ENCODE measurements at places on chromosomes 3 and 15.
A peak's percentile ranks its signal among the peaks of the same experiment; 100 is the strongest.

- DNase-seq = peak; percentile 9
Observed at GRCh38 chr3:27699067-27699466, 23.1 kb downstream of the EOMES start.

DNA sequence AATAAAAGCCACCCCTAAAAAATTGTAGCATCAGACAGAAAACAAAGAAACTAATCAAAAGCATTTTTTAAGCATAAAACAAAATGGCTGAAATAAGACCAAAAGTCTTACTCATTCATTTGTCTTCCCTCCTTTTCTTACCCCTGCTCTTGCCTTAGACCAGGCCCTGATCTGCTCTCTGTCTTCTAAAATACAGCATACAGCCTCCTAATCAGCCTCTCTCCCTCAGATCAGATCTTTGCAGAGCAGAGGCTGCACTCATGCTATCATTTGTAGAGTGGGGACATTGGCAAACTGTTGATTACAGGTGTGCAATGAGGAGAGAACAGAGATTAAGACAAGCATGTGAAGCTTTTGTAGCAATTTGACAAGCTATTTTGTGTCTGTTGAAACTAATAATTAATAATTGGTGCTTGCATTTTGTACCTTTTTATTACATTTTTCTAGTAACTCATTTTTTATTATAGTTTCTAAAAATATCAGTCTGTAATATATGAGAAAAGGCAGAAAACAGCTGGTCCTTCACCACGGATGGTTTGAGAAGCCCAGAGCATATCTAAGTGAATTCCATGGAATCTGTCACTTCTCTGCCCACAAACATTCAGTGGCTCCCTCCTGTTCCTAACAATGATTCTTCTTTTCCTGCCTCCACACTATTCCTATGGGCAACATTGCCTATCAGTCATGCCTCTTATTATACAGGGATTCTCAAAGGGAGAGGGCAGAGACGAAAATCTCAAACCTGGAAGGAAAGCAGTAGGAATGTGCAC, 286.2 kb upstream of the STT3B start:
- no peak for DNase-seq

- no peak for DNase-seq
Observed at GRCh38 chr15:79101866-79102581, 11.4 kb upstream of the RASGRF1 start.

GRCh38 chr15:82894971-82895520, 57.5 kb downstream of the HOMER2 start:
- DNase-seq = no peak

- DNase-seq = no peak
Observed at GRCh38 chr15:39857132-39857531, 62.9 kb downstream of the GPR176 start.

GRCh38 chr15:26864664-26865191, 2.1 kb upstream of the GABRA5 start:
- no peak for DNase-seq

DNA sequence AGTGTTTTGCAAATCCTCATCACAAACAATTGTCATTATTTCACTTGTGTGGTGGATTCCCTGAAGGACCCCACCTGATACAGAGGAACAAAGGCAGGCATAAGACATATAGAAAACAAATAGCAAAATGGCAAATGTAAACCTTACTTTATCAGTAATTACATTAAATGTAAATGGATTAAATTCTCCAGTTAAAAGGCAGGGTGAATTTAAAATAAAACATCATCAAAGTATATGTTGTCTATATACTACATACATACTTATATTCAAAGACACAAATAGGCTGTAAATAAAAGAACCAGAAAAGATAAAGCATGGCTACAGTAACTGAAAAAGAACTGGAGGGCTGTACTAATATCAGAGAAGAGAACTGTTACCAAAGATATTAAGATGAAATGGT, 117.3 kb downstream of the RFX7 start:
- no peak for DNase-seq

DNA sequence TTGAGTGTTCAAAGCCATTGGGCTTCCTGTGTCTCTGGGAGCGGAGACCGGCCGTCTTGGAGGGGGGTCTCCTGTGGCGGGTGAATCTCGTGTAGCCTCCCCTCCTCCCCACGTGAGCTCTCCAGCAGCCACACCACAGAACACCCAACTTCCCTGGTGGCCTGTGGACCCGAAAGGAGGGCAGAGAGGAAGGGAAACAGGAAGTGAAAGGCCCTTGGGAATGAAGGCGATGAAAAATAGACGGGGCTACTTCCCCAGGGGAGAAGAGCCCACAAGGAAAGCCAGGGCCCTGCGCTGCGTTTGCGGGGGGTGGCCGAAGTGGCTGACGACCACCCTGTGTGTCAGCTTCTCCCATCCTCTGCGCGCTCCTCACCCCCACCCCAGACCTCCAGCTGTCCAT, 5.4 kb downstream of the ANKRD63 start:
- DNase-seq = no peak

DNA sequence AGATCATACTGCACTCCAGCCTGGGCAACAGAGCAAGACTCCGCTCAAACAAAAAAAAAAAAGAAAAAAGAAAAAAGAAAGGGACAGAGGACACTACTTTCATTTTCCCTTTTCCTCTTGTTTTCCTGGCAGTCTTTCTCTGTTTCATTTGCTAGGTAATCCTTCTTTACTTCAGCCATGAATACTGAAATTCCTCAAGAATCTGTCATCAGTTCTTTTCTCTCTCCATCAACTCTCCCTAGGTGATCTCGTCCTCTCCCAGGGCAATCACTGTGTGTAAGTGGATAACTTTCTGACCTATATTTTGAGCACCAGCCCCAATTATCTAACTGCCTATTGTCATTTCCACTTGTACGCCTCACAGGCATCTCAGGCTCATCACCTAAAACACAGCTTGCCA, 51.5 kb downstream of the TTC23 start:
- DNase-seq = no peak

DNA sequence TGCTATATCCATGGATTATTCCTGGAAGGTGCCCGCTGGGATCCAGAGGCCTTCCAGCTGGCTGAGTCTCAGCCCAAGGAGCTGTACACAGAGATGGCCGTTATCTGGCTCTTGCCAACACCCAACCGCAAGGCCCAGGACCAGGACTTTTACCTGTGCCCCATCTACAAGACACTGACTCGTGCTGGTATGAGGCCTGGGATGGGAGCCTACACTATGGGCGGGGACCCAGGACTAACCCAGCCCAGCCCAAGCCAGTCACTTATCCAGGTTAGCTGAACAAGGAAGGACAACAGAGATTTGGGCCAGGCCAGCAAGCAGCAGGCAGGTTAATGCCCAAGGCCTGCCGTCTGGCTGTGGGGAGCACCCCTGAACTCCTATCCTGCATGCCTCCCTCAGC, 45.3 kb downstream of the SEMA3G start:
- DNase-seq = no peak

- DNase-seq = no peak
Observed at GRCh38 chr15:74724570-74725224, 631 bp downstream of the CYP1A1 start.

- DNase-seq = no peak
Observed at GRCh38 chr3:13206799-13207577, 133.8 kb upstream of the IQSEC1 start.

DNA sequence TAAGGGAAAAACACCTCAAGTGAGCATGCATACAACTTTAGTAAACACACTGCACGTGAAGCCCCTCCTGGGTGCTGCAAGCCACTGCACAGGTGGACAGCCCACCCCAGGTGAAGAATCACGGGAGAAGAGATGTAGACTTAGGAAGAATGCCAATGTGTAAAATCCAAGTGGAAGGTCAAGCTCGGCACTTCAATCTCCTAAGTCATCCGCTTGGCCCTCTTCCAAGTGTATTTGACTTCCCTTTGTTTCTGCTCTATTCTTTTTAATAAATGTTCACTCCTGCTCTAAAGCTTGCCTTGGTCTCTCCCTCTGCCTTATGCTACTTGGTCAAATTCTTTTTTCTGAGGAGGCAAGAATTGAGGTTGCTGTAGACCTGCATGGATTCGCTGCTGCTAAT, 316.6 kb downstream of the EDEM1 start:
- DNase-seq = no peak

DNA sequence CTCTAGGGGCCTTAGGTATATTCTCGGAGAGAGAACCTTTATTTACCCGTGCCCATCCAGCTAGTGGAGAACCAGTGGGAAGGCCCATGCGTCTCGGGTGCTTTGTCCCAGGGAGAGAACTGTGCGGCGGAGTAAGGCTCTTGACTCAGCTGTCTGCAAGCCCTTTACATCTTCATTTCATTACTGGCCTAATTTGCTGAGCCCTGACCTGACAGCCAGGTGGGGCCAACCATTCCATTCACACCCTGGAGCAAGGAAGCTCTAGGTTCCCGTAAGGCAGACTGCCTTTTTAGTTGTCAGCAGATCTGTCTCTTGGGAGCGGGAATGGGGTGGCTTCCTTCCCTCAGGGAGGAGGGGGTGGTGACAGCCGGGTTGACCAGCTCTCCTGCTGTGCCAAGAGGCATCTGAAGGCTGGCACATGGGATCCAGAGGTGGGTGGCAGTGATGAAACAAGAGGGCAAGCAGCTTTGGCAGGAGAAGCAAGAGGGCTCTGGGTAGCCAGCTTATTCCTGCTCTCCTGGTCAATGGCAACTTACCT, 36.4 kb downstream of the SV2B start:
- no peak for DNase-seq

- DNase-seq = no peak
Observed at GRCh38 chr3:178849199-178849910, 222.3 kb downstream of the ZMAT3 start.

DNA sequence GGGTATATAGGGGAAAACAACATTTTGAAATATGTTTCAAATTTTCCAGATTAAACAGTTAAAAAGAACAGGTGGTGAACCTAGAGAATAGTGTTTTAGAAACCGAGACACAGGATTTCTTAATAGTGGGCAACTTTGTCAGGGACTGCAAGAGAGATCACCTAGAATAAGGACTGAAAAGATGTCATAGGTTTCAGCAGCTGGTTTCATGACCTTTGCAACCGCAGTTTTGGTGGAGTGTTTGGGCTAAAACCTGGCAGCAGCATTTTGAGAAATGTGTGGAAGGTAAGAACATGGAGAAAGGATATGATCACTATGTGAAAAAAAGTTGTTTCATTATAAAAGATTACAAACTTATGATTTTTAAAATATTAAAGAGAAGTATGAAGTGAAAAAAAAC, 34.9 kb downstream of the PRKCI start:
- no peak for DNase-seq

DNA sequence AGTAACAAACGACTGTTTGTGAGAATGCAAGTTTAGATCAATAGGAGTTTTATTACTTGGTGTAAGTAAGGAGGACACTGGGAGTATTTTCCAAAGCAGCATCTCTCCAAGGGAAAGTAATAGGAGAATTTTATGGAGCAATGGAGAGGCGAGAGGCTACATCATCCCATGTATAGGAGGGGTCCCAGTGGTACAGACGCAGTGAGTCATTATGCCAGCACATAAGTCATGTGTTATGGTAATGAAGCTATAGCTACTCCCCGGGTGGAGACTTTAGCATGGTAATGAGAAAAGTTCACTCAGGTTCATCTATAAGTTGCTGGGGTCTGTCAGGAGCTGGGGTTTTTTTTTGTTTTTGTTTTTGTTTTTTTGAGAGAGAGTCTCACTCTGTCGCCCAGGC, 29.5 kb upstream of the ZNF445 start:
- DNase-seq = no peak

- DNase-seq = no peak
Observed at GRCh38 chr3:187987924-187988323, 166.0 kb upstream of the LPP start.

- no peak for DNase-seq
Observed at GRCh38 chr15:99582508-99582960, 16.8 kb downstream of the MEF2A start.

DNA sequence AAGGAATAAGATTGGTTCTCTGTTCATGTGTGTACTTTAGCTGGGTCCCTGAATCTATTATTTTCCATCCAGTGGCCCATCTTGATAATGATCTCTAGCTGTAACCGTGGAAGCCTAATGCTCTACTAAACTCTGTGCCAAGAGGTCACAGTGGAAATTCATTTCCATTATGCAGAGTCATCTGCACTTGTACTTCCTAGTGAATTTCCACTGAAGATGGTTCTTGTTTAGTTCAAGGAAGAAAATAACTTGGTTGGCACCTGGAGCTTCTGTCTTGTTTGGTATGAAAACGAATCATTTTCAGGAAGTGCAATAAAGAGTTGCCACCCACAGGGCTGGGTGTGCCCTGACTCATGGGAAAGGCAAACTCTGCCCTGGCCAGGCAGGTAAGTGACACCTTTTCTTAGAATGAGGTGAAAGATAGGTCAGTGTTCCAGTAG, 10.3 kb downstream of the LPP start:
- no peak for DNase-seq

DNA sequence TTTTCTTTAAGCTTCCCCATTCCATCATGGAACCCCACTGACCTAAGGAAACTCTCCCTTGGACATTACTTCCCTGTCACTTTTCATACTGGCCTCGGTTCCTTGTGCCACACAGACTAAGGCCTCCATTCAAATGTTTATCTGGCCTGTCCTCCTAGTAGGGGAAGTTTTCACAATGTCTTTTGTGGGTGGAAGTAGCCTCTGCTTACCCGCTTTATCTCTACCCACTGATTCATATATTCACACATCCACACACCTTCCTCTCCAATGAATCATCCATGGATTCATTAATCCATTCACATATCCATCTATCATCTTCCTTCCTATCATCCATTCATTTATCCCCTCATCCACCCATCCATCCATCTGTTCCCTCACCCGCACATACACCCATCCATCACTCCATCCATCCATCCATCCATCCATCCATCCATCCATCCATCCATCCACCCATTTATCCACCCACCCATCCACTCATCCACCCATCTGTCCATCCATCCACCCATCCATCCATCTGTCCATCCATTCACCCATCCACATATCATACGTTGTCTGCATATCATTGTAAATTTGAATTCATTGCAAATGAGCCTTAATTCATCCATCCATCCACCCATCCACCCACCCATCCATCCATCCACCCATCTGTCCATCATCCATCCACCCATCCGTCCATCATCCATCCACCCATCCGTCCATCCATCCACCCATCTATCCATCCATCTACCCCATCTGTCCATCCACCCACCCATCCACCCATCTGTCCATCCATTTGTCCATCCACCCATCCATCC, 49.1 kb downstream of the IQSEC1 start:
- DNase-seq = no peak

DNA sequence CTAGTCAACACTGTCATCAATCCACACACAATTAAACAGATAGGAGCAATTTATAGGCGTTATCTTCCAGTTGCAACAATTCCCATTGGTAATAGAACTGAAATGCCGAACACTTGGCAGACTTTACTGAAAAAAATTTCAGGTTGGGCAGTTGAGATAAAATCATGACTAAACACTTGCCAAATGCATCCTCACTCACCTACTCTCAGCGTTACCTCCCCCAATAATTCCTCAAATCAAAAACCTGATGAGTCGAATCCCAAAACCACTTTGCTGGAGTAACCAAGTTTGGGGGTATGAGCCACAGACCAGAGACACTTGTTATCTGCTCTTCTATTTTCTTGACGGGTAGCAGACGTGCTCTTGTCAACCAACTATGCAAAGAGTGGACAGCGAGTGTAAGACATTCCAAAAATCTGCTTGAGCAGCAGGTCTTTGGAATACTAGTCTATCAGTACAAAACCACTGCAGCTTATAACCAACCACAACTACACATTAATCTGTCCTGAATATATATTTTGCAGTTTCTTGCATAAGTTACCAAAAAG, 30.3 kb downstream of the PPP1R2 start:
- DNase-seq = no peak

All from SIG-M5 (cell line).